ENCODE measurements at places on chromosomes 1 and 21.

DNA sequence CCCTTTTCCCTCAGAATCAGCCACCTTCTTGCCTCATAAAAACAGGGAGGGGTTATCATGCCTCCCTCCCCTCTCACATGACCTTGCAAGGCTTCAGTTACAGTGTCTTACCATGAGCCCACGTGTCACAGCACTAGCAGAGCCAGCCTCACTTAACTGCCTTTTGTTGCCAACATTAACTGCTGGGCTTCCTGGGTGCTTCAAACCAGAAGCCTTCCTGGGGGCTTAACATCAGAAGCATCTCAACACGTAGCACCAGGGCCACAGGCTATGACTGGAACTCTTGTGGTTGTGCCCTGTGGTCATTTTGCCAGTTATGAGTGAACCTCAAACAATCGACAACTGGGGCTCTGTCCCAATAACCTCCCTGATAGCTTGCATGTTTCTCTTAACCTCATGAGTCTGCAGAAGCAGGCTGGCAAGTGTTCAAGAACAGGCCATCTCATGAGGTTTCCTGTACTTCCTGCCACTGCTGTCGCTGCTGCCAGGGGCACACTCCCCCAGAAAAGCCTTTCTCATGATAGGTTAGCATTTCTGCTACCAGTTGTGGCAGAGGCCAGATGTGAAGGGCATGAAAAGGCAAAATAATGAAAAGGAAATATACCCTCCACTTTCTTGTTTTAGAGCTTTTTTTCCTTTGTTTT is 132.2 kb downstream of the GLUL start:
- peak; percentile 99 for DNase-seq

DNA sequence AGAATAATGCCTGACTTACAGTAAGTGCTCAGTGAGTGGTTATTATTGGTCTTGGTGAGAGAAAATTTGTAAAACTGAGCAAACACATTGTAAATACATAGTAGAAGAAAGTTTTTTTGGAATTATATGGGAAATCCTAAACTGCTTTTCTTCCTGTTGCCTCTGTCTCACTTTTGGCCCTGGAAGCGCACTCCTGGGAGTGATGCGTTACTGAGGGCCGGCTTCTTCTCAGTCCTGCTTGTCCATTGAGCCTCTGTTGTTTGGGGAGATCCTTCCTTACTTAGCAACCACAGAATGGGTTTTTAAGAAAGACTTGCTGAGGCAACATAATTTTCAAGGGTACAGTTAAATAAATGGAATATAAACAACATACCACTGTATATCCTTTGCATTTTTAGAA is 166.0 kb downstream of the EDEM3 start:
- DNase-seq = no peak

- DNase-seq = peak; percentile 88
These were observed 1.5 kb downstream of the HIPK1 start for GRCh38 chr1:113930499-113931161.

DNA sequence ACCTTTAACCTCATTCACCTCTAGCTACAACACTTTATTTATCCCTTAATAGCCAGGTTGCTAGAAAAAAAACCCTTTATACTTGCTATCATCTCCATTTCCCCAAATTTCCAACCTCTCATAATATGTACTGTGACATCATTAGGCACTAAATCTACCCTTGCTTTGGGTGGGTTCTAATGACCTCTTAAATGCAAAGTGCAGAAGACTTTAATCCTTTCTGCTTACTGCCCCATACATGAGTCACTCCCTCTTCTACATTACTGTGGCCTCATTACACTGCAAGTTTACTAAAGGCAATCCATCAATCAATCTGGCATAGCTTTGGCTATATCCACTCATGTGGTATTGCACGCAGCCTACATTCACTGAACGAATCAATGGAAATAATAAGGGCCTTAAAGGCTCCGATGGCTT is 353.3 kb downstream of the SMYD3 start:
- DNase-seq = peak; percentile 31

GRCh38 chr1:183353597-183353996 is 64.6 kb downstream of the NMNAT2 start:
- DNase-seq = no peak

GRCh38 chr1:181014477-181015250 is 8.0 kb downstream of the STX6 start:
- no peak for DNase-seq

DNA sequence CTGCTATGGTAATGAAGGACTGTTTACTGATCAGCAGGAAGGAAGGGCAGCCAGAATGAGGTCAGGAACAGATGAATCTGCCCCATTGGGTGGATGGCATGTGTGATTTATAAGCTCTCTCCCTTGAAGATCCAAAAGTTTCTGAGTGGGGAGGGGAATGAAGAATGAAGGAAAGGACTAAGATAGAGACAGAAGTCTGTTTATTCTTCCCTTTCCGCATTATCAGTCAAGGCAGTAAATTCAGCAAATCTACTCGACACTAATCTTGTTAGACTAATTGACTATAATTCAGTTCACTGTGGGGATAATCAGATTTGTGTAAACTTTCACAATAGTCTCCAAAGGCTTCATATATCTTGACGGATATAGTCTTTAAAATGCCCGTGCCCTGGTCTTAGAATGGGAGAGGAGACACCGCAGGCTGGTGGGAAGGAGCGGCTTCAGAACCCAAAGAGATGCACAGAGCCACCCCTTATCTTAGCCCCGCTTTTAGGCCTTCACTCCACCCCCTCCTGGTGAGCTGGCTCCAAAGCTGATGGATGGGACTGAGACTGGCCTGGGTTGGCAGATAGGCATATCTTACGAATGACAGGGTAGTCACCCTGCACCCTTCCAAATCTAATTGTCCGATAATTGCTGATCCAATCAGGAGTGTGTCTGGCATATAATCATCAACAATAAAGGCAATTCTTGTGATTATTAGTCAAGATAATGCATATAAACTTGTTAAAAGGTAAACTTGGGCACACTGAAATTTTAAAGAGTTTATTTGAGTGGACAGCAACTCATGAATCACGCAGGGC is 76.0 kb upstream of the PPM1J start:
- DNase-seq = no peak

DNA sequence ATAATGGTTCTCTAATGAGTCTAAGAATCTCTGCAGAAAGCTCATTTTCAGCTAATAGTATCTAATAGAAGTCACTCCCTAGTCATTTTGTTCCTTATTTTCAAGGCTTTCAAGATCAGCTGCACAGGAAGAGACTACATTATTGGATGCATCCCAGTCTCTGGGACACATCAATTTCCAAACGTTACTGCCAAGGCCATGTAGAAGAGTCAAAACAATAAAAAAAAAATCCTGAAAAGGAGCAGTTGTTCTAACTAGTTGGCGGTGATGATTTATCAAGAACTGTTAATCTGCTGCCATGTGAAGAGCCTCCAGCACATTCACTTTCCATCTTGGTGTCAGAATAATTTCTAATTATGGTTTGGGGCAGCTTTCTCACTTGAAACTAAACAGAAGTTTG is 5.7 kb downstream of the DDAH1 start:
- no peak for DNase-seq

DNA sequence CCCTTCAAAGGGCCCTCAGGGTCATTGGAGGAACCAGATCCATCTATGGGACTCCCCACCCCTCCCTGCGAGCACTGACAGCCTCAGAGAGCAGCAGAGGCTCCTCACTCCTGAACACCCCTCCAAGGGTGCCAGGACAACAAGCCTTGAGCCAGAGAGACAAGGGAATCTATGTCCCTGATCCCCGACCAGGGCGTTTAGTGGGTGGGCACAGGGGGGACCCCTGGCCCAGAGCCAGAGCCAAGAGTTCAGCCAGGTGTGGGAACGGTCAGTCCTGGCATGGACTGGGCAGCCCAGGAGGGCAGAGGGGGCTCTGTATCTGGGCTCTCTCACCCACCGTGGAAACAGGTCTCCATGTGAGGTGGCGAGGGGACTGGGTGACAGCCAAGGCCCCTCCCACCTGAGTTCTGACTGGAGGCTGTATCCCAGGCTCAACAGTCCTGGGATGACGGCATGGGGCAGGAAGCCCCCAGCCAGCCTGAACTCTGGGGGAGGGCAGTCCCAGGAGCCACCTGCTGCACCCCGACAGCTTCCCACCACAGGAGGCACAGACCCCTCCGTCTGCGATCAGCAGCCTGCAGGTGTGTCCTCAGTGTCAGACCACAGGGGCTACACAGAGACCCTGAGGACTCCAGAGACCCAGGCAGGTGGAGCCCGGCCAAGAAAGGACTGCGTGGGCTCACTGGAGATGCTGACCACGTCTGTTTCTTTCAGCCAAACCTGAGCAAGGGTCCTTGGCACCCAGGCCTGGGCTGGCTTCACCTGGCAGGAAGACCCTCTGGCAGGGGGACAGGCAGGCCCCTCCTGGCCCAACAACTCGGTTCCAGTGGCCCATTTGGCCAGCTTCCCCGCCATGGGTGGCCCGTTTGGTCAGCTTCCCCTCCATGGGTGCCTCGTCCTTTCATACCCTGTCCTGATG is 11.2 kb upstream of the SRARP start:
- DNase-seq = no peak

DNA sequence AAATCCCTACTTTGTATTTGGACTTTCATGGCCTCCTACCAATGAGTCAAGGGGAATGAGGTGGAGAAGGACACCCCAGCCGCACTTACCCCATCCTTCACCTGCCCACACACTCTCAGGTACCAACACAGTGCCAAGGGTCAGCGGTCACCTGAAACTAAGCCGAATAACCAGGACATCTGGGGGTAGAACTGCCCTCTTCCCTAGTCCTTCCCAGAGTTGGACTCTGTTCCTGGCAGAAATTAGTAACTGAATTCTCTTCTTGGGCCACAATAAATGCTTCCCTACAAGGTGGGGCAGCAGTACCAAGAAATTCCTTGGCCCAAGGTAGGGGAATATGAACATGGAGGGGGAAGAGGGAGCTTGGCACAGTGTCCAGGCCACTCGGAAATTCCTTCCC is 7.3 kb downstream of the SLC45A3 start:
- no peak for DNase-seq

DNA sequence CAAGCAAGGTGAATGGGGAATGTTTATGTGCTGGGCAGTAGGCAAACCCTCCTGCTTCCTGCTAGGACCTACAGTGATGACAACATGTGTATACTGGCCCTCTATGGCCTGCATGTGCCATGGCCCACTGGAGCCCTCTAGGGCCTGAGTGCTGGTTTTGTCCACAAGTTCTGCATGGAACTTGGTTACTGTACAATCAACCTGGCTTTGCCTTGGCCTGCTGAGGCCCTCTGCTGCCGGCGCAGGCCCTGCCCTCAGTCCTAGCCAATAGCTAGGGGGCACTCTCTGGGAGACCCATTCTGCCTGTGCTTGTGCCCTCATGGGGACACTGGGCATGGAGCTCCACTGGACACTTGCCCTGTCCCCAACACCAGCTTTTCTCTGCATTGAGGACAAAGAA is 138.6 kb upstream of the NGF start:
- DNase-seq = no peak

GRCh38 chr1:151935154-151935553 is 25.8 kb upstream of the THEM4 start:
- DNase-seq = no peak

DNA sequence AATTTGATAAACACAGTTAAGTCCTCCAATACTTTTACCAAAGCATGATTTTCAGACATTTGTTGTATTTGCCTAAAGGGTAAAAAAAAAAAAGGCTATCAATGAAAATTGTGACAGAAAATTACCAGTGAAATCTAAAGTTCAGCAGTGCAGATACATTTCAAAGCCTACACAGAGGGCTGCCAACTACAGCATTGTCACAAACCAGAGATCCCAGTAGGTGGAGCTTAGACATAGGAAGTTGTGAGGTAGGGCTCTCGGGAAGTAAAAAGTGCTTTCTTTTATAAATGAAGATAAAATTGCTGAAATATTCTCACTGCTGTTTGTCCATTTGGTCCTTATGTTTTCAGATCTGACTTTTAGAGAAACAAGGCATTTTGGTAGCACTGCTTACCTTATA is 123.0 kb downstream of the DYRK1A start:
- DNase-seq = no peak

- DNase-seq = no peak
These were observed 266.9 kb downstream of the PTPRU start for GRCh38 chr1:29502911-29503840.

- DNase-seq = no peak
These were observed 203.0 kb downstream of the TOMM20 start for GRCh38 chr1:234925440-234926263.

GRCh38 chr21:45629046-45629981 is 14.2 kb upstream of the PCBP3 start:
- no peak for DNase-seq

DNA sequence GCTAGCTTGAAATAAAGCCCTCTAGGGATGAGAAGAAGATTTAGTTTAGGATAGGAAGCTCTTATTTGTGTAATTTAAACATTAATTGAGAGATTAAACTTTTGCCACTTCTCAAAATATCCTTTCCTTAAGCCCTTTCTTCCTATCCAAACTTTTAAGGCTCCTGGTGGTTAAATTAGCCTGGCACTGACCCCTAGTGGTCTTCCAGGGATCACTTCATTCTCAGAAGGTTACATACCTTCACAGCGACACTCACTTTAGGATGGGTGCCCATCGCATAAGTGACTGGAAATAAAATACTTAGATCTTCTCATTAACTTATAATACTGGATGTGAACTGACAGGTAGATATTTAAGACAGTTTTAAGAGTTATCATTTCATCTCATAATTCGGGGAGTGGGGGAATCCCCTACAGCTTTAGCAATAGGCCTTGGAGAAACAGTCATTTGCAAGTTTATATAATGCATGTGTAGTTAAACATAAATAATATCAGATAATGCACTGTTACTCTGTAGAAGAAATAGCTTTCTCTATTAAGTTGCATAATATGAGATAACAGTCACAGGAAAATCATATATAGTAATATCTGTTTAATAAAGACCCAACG is 7.4 kb downstream of the LHX9 start:
- DNase-seq = peak; percentile 85

GRCh38 chr1:1038694-1039093 is 18.8 kb downstream of the AGRN start:
- DNase-seq = peak; percentile 22

DNA sequence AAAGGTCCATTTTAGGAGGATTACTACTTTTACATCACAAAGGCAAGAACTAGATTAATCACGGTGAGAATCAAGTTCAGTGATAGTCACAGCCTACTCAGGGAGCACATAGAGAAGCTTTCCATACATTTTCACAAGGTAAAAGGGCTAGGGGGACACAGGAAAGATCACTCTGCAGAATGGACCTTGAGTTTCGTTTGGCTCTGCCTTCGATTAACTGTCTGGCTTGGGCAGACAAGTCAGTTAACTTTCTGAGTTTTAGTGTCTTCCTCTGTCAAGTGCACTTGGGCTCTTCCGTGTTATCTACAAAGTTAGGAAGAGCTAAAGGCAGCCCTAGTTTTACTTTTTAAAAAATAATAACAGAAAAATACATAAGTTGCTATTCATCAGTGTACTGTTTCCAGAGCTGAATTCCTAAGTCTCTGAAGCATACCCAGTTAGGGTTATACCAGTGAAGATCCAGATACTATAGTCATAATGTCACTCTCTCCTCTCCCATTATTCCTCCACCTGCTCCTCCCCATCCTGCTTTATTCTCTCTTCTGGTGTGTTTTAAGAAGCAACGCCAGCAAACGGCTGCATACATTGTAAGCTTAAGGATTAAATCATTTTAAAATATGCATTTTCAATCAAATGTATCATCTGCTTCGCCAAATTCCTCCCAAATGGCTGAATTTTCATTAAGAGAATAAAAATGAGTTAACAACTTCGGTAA is 1.7 kb downstream of the CEP170 start:
- DNase-seq = peak; percentile 72

- DNase-seq = no peak
These were observed 222.3 kb downstream of the BARHL2 start for GRCh38 chr1:90494748-90495282.

All from OCI-M1 (cell line).